ENCODE measurements at places on chromosomes 3 and 15. TPM values are rescaled to one million over a fixed set of nuclear protein-coding genes. Genes with fewer than 3 reads are reported as not detected.

The TMC3 gene
- total RNA-seq = under 0.01 TPM

The RAD54L2 gene
- 19.2 TPM for total RNA-seq

The MUC4 gene
- total RNA-seq = not detected

The PEX11A gene
- total RNA-seq = 8.7 TPM

The NANOGP8 gene
- not detected for total RNA-seq

The ANKUB1 gene
- not detected for total RNA-seq

The ITGA11 gene
- total RNA-seq = 81.1 TPM

DNA sequence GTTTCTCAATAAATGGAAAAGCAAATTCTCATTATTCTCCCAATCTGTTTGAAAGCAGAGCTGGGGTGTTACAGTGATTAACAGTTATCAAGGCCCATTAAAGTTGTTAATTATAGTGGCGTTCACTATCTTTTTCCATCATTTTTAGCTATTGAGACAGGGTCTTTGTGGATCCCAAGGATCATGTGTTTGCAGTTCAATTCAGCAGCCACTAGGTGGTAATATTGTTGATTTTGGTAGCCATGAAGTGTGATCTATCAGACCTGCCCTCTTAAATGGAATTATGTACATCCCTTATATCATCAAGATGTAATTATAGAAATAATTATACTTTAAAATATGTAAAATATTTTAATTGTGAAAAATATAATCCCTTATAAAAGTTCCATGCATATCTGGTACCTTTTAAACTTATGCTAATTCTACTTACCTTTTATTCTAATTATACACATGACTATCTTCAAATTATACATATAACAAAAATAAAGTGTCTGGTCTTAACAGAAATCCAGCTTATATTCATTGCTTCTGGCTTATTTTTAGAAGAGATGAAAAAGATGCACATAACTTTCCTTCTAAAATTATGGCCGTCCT is 126.4 kb downstream of the GREM1 start:
- peak; percentile 72 for DNase-seq

- no peak for DNase-seq
Observed at GRCh38 chr15:48891232-48891765, 13.4 kb downstream of the EID1 start.

GRCh38 chr3:126551839-126552687 is 6.7 kb downstream of the C3orf22 start:
- DNase-seq = no peak

DNA sequence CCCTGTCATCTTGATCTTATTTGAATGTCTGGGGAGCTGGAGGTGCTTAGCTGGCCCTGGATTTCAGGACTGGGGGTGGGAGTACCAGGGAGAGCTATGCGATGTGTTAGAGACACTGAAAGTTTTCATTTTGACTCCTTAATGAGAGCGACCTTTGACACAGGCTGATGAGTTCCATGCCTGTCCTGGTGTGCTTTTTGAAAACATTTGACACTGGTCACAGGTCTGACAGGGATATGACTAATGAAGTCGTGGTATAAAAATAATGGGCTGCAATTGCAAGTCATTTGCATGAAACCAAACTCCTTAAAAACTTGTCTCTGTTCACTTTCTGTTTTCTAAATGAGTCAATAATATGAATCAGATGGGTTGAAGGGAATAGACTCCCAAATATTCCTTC is 81.9 kb downstream of the MECOM start:
- DNase-seq = peak; percentile 31

GRCh38 chr15:71494563-71495397 is 315.6 kb upstream of the NR2E3 start:
- DNase-seq = no peak

DNA sequence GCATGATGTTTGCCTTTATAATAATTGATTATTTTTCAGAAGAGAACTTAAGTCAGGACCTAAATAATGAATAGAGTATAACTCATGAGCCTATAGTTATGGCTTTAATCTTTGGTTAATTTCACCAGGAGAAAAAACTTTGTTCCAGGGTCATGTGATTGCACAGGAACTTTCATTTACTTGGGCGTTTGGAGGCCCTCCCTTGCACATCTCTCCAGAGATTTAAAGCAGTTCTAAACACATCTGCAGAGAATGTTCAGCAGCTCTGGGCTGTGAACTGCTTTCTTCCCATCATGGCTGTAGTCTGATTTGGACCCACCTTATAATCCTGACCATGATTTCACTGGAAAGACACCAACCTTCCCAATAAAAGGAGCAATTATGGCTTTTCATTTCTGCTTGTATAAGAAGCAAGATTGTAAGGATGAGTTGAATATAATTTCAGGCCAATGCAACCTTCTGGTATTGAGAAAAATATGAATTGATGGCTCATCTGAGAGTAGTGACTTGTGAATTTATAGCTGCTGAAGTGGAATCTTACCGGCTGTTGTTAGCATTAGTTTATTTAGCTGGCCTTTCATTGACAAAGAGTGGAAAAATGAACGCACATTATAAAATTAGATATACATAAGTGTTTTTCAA is 80.9 kb upstream of the PRTG start:
- DNase-seq = peak; percentile 61

DNA sequence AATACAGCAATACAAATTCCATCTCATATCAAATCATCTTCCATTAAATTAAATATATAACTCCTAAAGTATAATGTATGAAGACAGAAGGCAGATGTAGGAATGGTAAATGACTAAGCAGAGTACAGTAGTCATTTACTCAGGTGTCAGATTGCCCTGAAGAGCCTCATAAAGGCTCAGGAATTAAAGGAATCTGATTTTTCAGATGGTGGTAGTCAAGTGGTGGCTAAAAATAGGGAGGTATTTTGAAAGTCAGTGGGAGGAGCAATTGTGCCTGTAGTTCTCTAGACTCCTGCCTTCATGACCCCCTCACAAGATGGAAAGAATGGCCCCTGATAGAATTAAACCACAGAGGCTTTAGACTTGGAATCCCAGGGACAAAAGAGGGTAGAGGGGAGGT is 142.7 kb upstream of the SYNPR start:
- no peak for DNase-seq

DNA sequence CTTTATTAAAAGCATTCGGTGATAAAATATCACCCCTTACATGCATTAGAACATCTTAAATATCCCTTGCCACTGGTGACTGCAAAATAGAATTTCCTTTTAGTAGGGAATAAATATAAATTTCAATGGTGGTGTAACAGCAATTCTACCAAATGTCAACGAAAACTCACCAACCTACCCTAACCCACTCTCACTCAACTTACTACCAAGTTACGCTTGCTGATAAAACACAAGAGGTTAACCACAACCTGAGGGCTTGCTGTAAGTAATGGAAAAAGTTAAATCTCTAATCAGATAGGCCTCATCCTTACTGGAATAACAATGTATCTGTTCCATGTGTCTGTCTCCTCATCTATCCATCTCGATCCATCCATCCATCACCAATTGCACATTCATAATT is 274.7 kb downstream of the FOXP1 start:
- no peak for DNase-seq

DNA sequence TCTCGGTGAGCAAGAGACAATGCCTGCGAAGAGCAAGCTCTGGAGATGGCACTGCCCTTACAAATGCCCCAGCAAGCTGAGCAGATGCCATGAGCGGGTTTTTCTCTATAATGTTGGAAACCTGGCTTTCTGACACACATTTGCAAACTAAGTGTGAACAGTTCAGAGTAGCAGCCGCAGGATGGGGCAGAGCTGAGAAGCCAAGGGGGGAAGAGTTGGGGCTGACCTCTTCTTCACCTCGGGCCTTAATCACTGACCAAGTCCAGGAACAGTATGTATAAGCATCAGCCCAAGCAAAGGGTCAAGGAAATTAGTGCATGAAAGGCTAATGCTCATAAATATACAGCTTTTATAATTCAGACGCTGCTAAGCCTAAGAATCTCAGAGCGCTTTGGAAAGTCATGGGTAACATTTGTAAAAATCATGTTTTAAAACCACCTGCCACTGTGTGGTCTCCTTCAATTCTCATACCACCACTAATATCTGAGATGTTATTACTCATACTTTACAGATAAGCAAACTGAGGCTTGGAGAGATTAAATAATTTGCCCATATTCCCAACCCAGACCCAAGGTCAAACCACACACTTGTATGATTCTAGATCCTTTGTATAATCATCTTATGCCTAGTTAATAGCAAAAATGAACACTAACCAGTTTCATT is 603.4 kb downstream of the FOXP1 start:
- DNase-seq = peak; percentile 37

- DNase-seq = no peak
Observed at GRCh38 chr3:44026220-44026865, 215.3 kb upstream of the TOPAZ1 start.

DNA sequence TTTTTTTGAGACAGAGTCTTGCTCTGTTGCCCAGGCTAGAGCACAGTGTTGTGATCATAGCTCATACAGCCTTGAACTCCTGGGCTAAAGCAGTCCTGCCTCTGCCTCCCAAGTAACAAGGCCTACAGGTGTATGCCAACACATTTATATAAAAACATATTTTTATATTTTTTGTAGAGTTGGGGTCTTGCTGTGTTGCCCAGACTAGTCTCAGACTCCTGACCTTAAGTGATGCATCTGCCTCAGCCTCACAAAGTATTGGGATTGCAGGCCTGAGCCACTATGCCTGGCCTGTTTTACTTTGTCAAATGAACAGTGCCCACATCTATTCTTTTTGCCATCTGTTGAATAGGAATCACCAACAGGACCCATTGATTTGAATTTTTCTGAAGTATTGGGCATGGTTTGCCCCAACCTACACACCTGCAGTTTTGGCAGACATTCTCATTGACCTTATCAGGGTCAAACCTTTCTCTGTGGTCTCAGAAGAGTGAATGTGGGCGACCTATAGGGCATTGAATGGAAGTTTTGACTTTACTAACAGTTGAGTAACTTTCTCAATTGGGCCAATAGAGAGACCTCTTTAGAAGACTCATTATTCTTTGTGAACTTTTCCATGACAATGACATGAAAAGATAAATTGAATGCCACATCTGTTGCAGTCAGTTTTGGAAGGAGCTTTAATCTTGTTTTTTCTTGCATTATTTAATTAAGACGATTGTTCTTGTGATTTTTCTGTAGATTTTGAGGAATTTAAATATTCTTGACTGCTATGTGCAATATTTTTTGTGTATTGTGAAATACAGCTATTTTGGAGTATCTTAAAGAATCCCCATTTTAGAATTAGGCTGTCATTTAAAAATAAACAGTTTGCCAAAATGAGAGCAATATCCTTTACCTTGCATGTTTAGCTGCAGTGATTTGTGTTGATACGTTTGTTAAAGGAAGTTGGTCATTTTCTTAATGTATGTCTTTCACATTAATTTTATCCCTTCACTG is 2.7 kb downstream of the IREB2 start:
- no peak for DNase-seq

- DNase-seq = peak; percentile 71
Observed at GRCh38 chr15:58182460-58183163, 44.4 kb downstream of the AQP9 start.

DNA sequence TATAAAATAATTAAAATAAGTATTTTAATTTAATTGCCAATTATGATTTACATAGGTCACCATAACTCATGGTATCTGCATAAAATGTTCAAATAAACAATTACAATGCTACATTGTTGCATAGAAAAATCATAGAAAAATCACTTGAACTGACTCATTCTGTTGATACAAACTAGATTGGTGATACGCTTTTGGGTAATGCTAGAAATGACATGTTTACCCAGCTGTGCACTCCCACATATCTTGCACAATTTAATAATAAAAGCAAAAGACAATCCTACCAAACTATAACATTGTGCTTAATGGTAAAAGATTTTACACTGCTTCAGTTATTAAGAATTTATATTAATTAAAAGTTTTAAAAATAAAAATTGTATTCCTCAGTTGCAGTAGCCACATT is 45.8 kb upstream of the FBXL22 start:
- peak; percentile 59 for DNase-seq

DNA sequence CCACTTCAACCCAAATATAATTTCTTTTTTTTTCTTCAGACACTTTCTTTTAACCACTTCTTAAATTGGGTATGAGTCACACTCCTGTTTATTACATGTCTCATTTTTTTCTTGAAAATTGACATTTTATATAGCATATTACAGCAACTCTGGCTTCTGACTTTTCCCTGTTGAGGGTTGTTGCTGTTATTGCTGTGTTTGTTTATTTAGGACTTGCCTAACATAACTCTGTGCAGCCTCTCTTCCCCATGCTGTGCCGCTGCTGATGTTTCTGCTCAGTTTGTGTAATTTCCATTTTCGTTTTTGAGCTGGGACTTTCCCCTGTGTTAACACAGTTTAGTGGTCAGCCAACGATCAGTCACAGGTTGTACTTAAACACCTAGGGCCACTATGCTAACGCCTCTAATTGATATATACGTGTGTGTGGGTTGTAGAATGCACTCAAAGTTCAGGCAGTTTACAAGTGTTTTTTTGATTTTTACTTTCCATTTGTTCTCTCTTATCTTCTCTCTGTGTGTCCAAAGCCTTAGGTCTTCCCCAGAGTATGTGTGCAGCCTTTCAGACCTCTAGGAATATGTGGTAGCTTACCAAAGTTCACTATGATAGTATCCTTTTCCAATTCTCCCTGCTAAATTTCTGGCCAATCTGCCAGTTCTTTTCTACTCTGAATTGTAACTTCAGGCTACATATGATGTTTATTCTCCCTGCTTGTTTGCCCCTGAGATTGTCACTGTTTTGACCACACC is 337.2 kb downstream of the ZBTB20 start:
- DNase-seq = no peak

GRCh38 chr15:69999392-70000085 is 98.2 kb downstream of the TLE3 start:
- no peak for DNase-seq

- DNase-seq = no peak
Observed at GRCh38 chr3:13027154-13027553, 46.1 kb downstream of the IQSEC1 start.

- DNase-seq = no peak
Observed at GRCh38 chr3:183500319-183500718, 55.2 kb downstream of the KLHL6 start.

- no peak for DNase-seq
Observed at GRCh38 chr15:31555022-31555421, 228.4 kb downstream of the KLF13 start.

GRCh38 chr3:156676768-156677479 is 2.5 kb downstream of the TIPARP start:
- peak; percentile 44 for DNase-seq

DNA sequence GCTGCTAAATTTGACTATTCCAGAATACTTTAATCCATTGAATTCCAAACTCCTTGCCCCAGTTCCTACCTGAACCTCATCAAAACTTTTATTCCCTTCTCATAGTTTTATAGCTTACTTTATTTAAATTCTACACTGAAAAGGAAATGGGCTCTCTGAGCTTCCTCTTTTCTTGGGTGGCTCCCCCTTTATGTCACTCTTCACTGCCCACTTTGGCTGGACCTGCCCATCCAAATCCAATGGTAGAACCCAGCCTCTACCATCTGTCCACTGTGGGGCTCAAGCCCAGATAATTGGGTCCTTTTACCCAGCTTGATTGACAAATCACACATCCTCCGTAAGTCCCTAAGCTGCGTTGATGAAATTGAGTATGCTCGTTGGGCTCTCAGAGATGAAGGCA is 216.5 kb downstream of the BBX start:
- no peak for DNase-seq
